Pulmonary artery endothelial cell (primary cell): ENCODE measurements at places on chromosomes 1 and 21. TPM values are rescaled to one million over a fixed set of nuclear protein-coding genes. Genes with fewer than 3 reads are reported as not detected.

Gene RNF186
- total RNA-seq = not detected in 2 replicates

Gene TIE1
- 615 and 699 TPM in 2 replicates for total RNA-seq

Gene CACHD1
- 1.5 and 3.7 TPM in 2 replicates for total RNA-seq

- no peak for DNase-seq
Measured at GRCh38 chr21:31914472-31914871, 41.7 kb downstream of the HUNK start.

GRCh38 chr1:88773540-88774150 lies 89.6 kb downstream of the PKN2 start:
- DNase-seq = no peak

DNA sequence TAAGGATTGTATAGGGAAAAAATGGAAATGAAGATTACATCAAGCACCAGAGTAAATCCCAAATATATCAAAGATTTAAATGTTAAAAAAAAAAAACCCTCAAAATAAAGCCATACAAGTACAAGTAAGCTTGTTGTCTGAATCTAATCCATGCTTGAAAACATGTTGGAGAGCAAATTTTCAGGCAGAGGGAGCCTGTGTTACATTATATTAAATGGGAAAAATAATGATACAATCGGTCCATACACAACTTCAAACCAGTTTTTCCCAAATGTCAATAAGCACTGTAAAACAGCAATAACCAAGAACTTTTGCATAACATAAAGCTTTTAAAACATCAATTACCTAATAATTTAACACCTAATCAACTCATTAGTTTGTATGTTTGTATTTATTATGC lies 949.4 kb upstream of the ADGRL4 start:
- DNase-seq = no peak

- DNase-seq = no peak
Measured at GRCh38 chr1:3543076-3544039, 68.0 kb downstream of the MEGF6 start.

DNA sequence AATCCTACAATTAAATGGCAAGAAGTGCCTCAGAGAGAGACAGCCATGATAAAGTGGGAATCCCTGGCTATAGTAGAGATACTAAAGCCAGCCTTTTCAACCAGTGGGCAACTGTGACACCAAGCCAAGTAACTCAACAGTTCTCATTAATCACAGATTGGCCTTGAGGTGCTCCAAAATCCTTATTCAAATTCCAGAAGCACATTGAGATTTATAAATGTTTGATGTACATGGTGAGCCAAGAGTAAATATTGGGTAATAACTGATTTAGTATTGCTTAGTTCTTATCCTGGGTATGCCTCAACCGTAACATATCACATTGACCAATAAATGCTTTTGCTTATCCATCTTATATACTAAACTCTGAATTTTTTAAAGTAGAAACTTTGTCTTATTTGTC lies 17.1 kb downstream of the HAO2 start:
- no peak for DNase-seq

DNA sequence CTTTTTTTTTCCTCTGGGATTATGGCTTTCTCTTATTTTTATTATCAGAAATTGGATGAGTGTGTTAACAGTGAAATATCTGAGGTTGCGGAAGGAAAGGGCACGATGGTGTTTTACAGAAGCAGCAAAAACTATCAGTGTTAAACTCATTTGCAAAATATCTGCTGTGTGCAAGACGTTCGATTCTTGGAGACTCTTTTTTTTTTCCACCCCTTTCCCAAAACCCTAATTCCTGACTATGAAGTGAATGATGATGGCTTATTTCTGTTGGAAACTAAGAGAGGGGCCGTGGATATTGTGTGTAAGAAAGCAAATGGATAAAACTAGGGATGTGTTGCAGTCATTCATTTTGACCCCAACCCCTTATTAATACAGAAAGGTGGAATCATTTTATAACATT lies 677 bp downstream of the NCAM2 start:
- no peak for DNase-seq

DNA sequence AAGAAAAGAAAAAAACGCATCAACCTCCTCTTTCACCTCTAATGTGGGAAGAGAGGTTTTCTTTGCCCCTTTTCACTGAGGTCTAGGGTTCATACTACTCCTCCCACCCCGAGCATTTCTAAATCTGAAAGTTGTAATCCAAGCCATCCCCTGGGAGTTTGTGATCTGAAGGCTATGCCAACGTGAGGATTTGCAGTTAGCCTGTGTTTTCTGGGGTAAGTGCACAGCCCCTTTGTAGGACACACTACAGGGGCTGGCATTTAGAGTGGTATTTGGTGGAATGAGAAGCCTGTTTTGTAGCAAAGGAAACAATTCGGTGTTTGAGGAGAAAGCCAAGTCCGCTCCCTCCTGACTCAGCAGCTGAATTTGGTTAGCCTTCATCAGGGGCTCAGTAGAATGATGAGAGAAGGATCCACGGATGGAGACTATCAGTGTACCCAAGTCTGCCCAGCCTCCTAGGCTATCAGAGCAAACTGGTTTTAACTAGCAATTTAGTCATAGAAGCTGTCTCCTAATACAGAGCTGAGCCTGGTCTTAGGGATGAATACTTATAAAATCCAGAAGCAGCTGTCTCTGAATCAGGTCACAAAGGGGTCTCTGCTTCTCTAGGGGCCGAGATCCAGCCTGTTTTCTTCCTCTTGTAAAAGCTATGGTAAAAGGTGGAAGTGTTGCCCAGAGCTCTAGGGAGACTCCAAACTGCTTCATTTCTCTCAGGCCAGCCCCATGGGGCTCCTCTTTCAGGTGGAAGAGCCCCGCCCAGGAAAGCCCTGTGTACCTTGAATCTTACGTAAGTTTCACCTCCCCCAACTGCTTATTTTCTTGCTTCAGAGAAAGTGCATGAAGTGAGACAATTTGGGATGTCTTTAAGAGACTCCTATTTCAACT lies 2.1 kb downstream of the PCP4L1 start:
- DNase-seq = no peak

DNA sequence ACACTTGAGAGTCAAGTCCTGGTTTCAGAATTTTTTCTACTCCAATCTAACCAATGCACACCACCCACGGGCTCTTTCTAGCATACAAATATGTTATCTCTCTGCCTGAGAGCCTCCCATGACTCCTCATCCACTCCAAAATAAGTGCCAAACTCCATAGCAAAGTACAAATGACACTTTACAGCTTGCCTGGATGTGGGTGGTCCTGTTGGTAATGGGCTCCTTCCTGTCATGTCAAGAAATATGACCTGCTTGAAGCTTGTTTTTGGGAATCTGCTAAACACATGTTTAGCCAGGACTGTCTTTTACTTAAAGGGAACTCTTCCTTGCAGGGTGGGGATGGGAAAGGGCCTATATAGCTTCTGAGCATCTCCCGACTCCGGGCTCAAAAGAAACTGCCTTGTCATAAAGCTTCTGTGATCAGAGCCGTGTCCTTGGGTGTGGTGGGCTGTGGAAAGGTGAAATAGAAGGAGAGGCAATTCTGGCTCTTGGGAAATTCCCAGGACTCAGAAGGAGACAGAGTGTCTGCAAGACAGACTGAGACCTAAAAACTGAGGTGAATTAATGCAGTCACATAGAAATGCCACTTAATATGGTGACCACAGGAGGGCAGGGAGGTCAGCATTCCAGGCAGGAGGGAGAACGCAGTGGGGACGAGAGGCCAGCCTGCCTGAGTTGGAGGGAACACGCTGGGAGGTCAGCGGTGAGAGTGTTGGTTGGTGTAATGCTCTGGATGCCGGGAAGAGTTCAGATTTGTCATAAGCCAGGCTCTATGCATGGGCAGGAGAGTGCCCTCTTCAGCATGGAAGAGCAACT lies 6.1 kb upstream of the IGFN1 start:
- DNase-seq = no peak

DNA sequence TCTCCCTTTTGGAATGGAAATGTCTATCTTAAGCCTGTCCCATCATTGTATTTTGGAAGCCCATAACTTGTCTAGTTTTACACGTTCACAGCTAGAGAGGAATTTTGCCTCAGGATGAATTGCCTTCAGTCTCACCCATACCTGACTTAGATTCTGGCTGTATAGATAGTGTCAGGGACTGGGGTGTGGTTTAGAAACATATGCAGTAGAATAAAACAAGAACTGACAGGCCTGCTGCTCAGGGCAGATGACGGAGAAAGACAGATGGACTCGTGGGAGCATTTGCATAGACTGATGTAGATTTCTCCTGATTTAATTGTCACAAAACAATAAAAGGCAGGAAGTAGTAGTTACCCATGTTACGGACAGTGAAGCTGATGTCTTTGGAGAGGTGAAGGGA lies 166.7 kb downstream of the UCK2 start:
- DNase-seq = no peak
